ENCODE measurements at places on chromosomes 5 and 9.

- no peak for DNase-seq
Measured at GRCh38 chr9:135613946-135614805, 25.2 kb downstream of the GLT6D1 start.

- peak; percentile 79 for DNase-seq
Measured at GRCh38 chr9:135898634-135899407, 8.5 kb downstream of the CAMSAP1 start.

DNA sequence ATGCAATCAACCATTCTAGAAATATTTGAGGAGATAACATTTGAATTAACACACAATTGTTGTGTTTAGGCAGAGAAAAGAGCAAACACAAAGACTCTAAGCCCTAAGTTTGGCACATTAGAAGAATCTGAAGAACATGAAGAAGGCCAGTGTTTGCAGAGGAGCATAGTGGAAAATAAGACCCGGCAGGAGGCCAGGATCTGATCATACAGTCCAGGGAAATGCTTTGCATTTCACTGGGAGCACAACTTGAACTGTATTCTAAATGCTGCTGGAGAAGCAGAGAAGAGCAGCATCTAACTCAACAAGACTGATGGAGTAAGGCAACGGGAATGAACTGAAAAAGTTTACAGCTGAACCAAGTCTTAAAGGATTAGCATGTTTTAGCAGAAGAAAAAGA is 463.4 kb downstream of the ZNF608 start:
- no peak for DNase-seq

DNA sequence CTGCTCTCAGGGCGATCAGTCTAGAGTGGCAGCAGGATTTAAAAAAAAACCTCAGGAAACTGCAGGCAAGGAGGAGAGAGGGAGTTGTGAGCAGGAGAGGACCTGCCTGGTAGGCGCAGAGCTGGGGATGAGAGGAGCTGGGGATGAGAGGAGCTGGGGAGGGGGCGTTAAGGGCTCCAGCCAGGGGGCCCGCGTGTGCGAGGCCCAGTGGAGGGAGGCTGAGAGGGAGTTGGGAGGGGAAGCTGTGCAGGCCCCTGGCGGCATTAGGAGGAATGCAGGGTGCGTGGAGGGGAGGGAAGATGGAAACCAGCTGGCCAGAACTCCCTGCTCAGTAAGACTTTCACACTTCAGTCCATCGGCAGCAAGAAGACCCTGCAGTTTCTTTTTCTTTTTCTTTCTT is 45.2 kb upstream of the HMCN2 start:
- DNase-seq, result peak; percentile 62

DNA sequence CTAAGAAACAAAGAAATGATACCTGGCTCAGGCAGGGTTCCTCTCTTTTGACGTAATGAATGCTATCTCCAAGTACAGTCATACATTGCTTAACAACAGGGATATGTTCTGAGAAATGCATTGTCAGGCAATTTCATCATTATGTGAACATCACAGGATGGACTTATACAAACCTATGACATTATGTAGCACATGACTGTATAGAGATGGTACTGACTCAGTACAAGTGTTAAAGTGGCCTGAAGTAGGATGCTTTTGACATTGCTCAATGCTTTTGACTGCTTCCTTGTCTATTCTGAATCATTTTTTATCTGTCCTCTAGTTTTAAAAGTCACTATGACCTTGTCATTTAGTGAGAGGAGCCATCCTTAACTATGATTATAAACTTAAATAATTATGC is 147.6 kb downstream of the NR2F1-AS1 start:
- peak; percentile 68 for DNase-seq

DNA sequence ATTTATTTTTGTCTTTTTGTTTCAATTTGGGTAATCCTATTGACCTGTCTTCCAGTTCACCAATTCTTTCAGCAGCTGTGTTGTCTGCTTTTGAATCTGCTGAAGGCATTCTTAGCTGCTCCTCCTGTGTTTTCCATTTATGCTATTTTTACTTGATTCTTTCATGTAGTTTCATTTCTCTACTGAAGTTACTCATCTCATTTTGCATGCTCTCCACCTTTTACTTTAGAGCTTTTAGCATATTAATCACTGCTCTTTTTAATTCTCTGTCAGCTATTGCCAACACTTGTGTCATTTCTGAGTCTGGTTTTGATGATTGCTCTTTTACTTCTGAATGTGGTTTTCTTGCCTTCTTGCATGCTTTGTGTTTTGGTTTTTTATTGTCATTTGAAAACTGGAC is 496.0 kb upstream of the CLINT1 start:
- DNase-seq, result peak; percentile 41

DNA sequence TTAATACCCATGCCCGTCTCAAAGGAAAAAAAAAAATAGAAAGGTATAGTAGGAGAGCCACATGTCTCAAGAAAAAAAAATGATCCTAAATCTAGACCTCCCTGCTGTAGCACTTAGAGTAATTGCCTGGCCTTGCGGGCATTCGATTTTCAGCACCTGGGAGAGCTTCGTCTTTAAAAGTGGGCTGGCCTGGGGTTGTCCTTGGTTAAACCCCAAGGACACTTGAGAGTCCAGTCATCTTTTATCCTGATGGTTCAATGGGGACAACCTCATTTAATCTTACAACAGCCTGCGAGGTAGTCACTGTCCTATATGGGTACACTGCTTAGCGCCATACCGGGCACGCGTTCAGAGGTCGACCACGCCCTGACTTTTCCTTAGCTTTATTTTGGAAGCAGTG is 60.1 kb downstream of the MAT2B start:
- no peak for DNase-seq

DNA sequence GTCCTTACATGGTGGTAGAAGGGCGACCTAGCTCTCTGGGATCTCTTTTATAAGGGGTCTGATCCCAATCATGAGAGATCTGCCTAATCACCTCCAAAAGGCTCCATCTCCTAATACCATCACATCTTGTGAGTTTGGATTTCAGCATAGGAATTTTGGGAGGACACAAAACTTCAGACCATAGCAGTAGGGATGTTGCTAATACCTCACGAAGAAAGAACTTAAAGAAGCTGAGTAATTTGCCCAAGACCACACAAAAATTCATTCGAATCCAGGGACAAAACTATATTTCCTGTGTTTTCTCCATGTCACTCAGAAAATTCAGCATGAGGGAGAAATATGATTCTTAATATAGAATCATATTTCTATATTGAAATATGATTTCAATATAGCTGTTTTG is 32.7 kb downstream of the MTAP start:
- peak; percentile 26 for DNase-seq

GRCh38 chr5:124707520-124707919 is 38.9 kb downstream of the ZNF608 start:
- no peak for DNase-seq

GRCh38 chr9:19074836-19075235 is 25.6 kb downstream of the RRAGA start:
- DNase-seq, result no peak

DNA sequence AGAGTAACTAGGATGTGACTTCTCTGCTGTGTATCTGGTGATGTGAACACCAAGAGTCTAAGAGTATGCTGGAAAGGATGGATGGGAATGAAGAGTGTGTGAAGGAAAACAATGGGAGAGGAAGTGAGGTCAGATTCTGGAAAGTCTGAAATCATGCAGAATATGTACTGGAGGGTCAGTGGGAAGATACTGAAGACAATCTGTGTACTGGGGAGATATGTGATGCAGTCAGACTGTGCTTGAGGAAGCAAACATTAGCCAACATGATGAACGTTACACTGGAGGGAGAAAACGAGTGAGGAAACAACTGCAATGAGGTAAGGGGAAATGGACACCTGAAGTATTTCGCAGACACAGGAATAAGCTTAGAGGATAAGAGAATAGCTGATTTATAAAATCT is 105.7 kb downstream of the NR3C1 start:
- no peak for DNase-seq

DNA sequence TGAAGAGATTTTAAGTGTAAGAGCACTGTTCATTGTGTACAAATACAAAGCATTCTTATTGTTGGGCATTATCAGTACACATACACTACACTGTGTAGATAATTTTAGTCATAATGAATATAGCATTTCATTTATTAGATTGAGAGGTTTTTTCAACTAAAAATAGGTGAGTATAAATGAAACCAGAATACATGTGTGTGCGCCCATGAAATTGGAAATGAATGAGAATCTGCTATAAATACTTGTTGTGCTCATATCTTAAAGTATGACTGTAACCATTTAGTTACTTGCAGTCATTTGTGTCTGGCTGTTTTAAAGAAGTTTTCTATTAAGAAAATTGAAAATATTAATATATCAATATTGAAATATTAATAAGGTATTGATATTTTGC is 189.0 kb upstream of the MEF2C start:
- DNase-seq, result no peak
